ENCODE measurements at places on chromosomes 1 and 21.

- no peak for DNase-seq
These were observed 118.2 kb upstream of the OLIG2 start for GRCh38 chr21:32907521-32907920.

GRCh38 chr21:21051109-21052055 lies 53.2 kb downstream of the NCAM2 start:
- DNase-seq, result no peak

GRCh38 chr1:5937373-5937857 lies 54.8 kb downstream of the NPHP4 start:
- no peak for DNase-seq

GRCh38 chr1:23423415-23424292 lies 894 bp downstream of the TCEA3 start:
- DNase-seq, result no peak

DNA sequence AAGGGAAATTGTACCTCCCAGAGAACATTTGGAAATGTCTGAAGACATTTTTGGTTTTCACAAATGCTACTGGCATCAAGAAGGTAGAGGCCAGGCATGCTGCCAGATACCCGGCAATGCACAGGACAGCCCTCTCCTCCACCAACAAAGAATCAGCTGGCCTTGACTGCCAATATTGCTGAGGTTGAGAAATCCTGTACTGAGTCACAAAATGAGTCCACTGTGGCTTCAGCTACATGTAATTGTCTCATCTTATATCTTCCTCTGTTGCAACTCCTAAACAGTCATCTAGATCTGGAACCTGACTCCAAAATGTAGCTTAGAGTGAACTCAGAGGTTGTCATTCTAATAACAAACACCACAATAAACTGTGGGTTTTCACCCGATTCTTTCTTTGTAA lies 327.5 kb upstream of the POGK start:
- no peak for DNase-seq

GRCh38 chr21:34522284-34522683 lies 10.3 kb upstream of the KCNE1 start:
- no peak for DNase-seq

DNA sequence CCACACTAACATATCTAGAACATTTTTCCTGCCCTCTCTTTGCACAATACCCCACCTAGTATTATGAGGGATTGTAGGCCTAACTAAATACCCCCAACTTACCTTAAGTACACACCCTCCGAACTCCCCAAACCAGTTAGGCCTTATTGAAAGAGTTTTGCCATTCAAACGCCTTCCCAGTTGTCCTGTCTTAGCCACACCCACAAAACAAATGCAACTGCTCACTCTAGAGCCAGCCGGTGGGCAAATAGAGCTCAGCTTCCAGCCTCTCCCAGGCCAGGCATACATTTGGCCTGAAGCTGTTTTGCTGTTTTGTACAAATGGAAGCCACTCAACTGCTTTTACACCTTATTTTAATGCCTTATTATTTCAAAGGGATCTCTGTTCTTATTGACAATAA lies 224.2 kb upstream of the RUNX1 start:
- no peak for DNase-seq

GRCh38 chr21:32108566-32108965 lies 170.3 kb downstream of the MIS18A start:
- no peak for DNase-seq

- no peak for DNase-seq
These were observed 5.7 kb upstream of the CCT8 start for GRCh38 chr21:29078869-29079767.

- peak; percentile 16 for DNase-seq
These were observed 101.9 kb downstream of the PRRX1 start for GRCh38 chr1:170765712-170766330.

- no peak for DNase-seq
These were observed 329.3 kb upstream of the PRMT6 start for GRCh38 chr1:106727171-106727570.

DNA sequence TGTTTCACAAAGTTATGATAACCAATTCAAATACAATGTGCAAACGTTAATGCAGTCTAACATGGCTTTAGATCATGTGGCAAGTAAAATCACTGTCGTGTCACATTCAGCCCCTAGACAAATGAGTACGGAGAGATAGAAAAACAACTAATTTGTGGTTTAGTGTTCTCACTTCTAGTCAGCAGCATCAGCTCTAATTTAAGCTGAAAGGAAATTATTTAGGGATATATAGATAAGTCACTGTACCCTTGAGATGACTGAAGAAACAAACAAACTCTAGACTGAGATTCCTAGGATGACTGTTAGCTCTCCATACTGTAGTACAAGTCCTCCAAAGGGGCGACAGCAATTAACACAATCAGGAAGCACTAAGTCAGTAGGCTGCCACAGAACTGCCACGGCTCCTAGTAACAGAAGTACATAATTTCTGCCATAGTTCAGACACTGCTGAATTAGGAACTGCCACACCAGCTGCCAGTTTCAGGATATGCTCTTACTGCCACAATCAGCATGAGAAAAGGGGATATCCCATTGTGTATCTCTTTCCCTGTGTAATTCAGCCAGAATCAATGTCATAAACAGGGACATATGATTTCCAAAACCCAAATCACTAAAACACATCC lies 150.4 kb upstream of the NEGR1 start:
- DNase-seq, result no peak

DNA sequence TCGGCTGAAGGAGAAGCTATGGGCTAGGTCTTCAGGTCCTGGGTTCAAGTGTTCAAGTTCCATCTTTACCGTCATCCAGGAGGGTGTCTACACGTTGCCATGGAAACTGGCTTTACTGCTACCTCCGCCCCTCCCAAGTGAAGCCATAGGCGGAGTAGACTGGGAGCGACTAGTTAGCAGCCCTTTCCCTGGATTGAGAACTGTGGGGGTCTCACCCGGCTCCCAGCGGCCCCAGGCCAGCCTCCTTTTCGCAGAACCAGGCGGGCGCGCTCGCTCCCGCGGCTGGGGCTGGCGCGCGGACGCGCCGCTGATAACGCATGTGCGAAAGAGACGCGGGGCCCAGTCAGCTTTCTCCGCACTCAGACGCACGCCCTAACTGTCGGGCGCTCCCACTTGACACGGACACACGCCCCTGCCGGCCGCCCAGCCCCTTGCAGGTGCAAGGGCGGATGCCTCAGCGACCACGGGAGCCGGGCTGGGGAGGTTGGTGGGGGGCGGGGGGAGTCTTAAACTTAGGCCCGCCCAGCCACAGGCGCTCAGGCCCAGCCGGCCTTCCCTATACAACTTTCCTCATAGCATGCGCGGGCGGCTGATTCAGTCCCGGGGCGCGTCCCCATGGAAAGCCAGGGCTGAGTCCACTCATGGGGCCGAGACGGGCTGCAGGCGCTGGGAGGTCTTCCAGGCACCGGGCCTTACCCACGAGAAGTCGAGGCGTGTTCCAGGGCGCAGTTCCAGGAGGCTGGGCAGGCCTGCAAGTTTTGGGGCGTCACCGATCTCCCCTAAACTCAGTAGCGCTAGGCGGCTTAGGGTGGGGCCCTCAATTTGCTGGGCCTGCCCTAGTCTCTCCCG lies 7.4 kb downstream of the EFNA4 start:
- DNase-seq, result no peak

DNA sequence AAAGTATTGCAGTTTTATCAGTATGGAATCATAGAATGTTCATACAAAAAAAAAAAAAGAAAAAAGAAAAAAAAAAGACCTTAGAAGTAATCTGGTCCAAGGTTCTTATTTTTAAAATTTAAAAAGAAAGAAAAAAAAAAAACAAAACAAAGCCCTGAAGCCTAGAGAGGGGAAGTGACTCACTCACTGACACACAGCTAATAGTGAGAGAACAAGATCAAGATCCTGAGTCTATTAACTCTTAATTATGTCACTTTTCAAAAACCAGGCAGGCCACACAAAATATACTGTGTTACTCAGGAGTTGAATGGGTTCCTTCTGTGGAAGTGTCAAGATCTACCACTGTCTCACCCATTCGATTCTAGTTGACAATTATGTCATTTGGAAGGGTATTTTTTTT lies 433.9 kb upstream of the DAB1 start:
- no peak for DNase-seq

DNA sequence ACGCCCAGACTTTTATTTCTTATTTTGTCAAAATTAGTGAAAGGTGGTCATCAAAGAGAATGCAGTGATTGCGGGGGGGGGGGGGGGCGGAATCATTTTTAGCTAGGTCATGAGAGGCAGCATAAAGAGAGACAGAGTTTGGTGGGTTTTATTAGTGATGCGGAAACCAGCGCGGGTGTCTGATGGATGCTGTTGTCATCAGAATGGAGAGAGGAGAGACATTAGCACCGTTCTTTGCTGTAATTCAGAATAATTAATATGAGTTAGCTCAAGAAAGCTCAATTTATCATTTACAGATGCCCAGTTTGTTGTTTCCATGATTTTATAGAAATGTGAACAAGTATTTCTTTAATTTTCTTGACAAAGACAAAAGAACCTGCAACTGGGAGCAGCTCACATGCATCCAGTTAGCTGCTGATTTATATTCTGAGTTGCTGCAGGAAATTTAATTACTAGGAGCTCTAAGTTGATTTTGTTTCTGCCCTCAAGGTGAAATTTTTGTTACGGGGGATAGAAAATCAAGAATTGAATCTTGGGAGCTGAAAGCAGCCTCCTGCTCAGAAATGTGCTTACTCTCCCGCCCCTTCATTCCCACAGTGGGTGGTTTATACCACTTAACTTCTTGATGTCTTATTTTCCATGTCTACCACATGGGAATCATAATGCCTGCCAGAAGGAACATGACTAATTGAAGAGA lies 133.4 kb upstream of the MAP1LC3C start:
- DNase-seq, result no peak

DNA sequence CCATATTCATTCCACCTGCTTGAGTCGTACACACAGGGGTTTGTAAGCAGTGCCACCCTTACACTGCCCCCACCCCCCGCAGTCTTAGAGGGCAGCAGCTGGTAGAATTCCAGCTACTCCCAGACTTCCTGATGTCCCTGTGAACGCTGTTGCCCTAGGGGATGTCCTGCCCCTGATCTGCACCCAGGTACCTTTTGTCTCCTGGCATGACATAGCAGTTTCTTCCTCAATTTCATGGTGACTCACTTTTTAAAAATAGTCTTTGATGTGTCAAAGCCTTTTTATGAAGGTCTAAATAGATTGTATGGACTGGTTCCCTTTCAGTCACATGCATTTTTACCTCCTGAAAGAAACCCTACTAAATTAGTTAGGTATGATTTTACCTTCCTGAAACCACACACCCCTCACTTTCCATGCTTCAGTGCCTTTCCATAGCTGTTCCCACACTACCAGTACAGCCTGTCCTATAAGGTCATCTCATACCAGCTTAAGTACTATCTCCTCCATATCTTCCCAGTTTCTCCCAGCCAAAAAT lies 76.4 kb downstream of the ST3GAL3 start:
- DNase-seq, result no peak

DNA sequence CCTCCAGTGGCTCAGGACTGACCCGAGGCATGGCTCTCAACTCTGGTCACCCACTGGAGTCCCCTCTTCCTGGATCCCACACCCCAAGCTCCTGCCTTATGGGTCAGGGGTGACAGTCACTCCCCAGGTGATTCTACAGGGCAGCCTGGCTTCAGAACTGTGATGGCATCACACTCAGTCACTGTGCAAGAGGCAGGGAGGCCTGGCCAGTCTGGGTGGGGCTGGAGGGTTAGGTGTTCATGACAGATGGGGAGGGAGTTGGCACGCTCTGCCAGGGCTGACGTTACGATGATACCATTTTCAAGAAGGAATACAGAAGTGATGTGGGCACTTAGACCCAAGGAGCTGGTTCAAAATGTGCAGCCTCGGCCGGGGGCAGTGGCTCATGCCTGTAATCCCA lies 25.2 kb upstream of the ABCG1 start:
- DNase-seq, result no peak
